ENCODE measurements at places on chromosomes 13 and 19. TPM values are rescaled to one million over a fixed set of nuclear protein-coding genes. Genes with fewer than 3 reads are reported as not detected.

GRCh38 chr13:50679321-50679720, 164.2 kb downstream of the DLEU7 start:
- no peaks in the 10 kb centered on the region for H3K36me3 ChIP-seq
- no peak overlapping the region for H3K4me3 ChIP-seq
- H3K4me1 ChIP-seq = peaks cover 12% of the 10 kb centered on the region
- H3K27ac ChIP-seq = no peak overlapping the region
- DNase-seq = no peak
- no peaks in the 10 kb centered on the region for H3K27me3 ChIP-seq

DNA sequence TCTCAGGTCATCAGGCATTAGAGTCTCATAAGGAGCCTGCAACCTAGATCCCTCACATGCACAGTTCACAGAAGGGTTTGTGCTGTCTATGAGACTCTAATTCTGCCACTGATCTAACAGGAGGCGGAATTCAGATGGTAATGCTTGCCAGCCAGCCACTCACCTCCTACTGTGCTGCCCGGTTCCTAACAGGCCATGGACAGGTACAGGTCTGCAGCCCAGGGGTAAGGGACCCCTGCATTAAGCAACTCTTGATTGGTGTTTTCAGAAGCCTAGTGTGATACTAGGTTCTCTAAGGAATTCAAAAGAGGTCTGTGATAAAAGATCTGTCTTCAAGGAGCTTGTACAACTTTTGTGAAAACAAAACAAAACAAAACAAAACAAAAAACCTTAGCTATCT, 31.1 kb downstream of the CAB39L start:
- DNase-seq = no peak
- H3K4me3 ChIP-seq = no peak overlapping the region
- H3K4me1 ChIP-seq = peaks cover 3% of the 10 kb centered on the region

The CEACAM18 gene
- not detected for total RNA-seq

GRCh38 chr13:75633285-75633684, 2.8 kb upstream of the LMO7 start:
- H3K4me3 ChIP-seq = no peak overlapping the region
- no peaks in the 10 kb centered on the region for H3K4me1 ChIP-seq
- H3K27ac ChIP-seq = no peak overlapping the region

The ZNF497 gene
- 0.45 TPM for total RNA-seq

DNA sequence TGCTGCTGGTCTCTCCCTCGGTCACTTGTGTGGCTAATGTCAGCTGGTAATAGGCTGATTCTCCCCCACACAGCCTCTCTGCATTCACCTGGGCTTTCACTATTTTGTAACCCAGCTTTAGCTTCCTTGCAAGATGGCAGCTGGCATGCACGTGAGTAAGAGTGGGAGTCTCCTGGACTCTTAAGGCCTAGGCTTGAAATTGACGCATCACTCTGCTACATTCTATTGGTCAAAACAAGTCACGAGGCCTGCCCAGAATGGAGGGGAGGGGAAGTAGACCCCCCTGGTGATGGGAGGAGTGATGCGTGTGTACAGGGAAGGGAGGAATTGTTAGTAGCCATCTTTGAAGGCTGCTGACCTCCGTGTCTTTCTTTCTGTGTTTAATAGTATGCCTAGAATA, 24.9 kb upstream of the PNMA8B start:
- H3K27ac ChIP-seq = no peak overlapping the region
- no peak overlapping the region for H3K4me3 ChIP-seq
- DNase-seq = peak; percentile 15
- no peaks in the 10 kb centered on the region for H3K27me3 ChIP-seq
- H3K4me1 ChIP-seq = no peaks in the 10 kb centered on the region

DNA sequence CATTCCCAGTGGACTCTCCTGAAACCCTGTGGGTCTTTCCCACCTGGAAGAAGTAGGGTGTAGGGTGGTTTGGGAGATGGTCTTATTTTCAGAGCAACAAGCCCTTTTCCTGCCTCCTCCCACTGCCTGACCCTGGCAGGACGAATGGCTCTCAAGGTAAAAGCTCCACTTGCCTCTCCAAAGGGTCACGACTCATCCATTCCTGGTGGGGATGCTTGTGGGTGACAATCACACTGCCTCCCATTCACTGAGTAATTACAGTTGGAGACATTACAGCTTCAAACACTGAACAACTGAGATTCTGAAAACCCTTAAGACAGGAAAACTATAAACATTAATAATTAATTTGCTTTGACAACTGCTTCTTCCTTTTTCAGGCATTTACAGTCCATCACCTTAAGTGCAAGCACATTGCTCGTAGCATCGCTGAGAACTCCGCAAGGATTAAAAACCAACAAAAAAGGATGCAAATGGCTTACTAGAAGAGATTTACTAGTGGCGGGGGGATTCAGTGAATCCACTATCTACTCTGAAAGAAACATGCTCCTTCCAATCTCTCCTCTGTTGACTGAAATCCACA, 199.6 kb upstream of the IRS2 start:
- H3K27me3 ChIP-seq = no peaks in the 10 kb centered on the region
- DNase-seq = no peak
- H3K4me3 ChIP-seq = no peak overlapping the region
- no peak overlapping the region for H3K27ac ChIP-seq
- H3K4me1 ChIP-seq = no peaks in the 10 kb centered on the region
- no peaks in the 10 kb centered on the region for H3K36me3 ChIP-seq

- no peak overlapping the region for H3K27ac ChIP-seq
- no peak overlapping the region for H3K4me3 ChIP-seq
- no peaks in the 10 kb centered on the region for H3K27me3 ChIP-seq
These were observed 32.6 kb downstream of the UBL3 start for GRCh38 chr13:29817604-29818378.

DNA sequence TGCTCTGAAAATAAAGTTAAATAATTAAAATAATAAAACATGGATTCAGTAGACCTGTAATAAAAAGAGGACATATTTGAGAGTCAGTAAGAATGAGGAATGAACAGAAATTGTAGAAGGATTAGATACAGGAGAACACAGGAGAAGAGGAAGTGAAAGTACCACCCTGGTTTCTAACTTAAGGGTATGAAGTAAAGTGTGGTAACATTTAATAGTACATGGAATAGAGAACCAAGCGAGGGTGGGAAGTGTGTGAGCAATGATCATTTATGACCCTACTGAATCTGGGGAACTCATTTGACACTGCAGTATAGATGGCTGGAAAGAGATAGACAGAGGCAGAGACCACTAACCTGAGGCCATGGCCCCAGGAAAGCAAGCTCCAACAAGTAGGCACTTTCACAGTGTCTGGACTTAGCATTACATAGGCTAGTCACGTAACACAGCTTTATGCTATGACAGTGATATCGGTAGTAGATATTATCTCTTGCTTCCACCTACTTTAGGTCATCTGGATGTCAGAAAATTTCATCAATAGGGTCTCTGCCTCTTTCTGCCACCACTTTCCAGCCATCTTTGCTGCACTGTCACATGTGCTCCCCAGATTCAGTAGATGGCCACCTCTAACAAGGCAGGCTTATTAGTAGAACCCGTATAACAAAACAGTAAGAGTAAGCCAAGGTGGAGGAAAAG, 633.9 kb upstream of the MIR17HG start:
- no peak overlapping the region for H3K4me3 ChIP-seq
- no peaks in the 10 kb centered on the region for H3K27me3 ChIP-seq
- no peaks in the 10 kb centered on the region for H3K36me3 ChIP-seq
- no peak for DNase-seq

DNA sequence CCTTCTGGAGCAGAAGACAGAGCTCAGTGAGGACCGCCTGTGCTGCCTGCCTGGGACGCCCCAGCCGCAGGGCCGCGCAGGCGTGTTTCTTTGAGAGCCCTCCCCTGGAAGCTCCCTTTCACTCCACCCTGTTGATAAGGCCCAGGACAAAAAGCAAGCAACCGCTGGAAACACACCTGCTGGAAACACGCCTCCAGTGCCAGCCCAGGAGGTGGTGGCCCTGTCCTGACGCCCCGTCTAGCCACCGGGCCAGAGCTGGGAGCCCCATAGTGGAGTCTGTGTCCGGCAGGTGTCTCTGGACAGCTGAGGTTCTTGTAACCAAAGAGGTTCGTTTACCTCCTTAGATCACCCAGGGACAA, 173.8 kb downstream of the KATNAL1 start:
- no peak overlapping the region for H3K27ac ChIP-seq
- H3K27me3 ChIP-seq = no peaks in the 10 kb centered on the region
- H3K4me3 ChIP-seq = no peak overlapping the region

- H3K27me3 ChIP-seq = no peaks in the 10 kb centered on the region
- no peaks in the 10 kb centered on the region for H3K36me3 ChIP-seq
- H3K4me1 ChIP-seq = peaks cover under 1% of the 10 kb centered on the region
- no peak overlapping the region for H3K4me3 ChIP-seq
- no peak for DNase-seq
- no peak overlapping the region for H3K27ac ChIP-seq
These were observed 173.7 kb downstream of the KLF12 start for GRCh38 chr13:73960474-73960873.

DNA sequence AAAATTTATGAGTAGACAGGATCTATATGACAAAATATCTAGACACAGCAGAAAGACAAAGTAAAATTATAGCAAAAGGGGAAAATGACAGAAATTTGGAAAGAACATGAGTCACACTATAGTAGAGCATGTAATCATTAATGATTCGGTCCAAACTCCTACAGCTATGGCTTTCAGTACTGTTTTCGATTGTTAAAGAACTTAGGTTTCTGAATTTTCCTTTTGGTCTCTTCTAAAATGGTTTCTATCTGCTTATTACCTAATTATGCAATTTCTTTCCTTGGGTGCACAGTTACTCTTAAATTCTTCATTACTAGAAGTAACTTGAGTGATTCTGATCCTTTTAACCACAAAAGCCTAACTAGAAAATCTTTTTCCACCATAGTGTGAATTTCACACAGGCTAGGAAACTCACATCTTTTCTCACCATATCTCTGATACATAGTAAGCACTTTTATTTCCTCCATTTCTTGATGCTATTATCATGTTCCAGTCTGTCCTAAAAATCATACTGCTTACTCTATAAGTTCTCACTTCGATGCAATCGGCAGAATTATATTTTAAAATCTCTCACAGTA, 1101.4 kb downstream of the PCDH9 start:
- no peaks in the 10 kb centered on the region for H3K36me3 ChIP-seq
- no peaks in the 10 kb centered on the region for H3K4me1 ChIP-seq
- H3K4me3 ChIP-seq = no peak overlapping the region
- H3K27me3 ChIP-seq = no peaks in the 10 kb centered on the region
- no peak overlapping the region for H3K27ac ChIP-seq

The UHRF1 gene
- total RNA-seq = 228 TPM

DNA sequence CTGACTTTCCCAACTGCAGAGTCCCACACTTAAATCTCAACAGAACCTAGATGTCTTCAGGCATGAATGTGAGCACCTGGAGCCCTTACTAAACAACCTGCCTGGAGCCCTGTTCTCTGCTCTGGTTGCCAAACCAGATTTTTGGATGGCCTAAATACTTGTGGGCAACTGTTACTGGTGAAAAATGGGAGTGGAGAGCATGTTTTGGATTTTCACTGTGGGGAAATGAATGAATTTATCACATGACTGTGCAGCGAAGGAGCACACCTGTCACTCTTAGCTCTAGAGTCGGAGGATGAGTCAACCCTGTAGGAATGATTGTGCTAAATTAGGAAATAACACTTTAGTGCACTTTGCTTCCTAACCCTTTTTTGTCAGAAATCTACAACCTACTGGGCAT, 30.3 kb downstream of the SHISA2 start:
- H3K27me3 ChIP-seq = no peaks in the 10 kb centered on the region
- peak; percentile 50 for DNase-seq
- peaks cover 80% of the 10 kb centered on the region for H3K4me1 ChIP-seq
- no peak overlapping the region for H3K4me3 ChIP-seq

GRCh38 chr13:37544995-37545394, 53.6 kb downstream of the POSTN start:
- DNase-seq = no peak
- no peak overlapping the region for H3K27ac ChIP-seq
- H3K36me3 ChIP-seq = no peaks in the 10 kb centered on the region

DNA sequence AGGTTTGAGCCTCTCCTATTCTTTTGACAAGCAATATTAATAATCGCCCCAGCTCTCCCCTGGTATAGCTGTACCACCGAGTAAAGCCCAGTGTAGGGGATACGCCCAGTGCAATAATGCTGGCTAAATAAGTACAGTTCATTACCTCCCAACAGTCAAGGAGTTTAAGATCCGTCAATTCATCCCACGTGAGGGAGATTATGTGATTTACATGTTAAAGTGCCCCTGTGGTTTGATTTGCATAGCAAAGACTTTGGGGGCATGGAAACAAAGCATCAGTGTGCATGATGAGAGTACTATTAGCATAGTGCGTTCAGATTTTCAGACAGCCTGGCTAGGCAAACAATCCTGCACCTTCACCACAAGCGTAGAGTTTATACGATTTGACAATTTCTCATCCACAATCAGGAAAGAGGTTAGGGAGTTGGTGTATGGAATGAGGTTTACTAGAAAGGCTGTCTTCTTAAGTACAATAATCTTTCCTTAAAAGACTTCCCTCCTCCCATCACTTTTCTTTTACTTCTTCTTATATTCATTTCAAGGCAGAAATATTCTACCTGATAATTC, 754.0 kb downstream of the DIAPH3 start:
- no peaks in the 10 kb centered on the region for H3K36me3 ChIP-seq
- no peaks in the 10 kb centered on the region for H3K27me3 ChIP-seq
- DNase-seq = peak; percentile 49
- peaks cover 20% of the 10 kb centered on the region for H3K4me1 ChIP-seq
- H3K27ac ChIP-seq = peak overlapping the region; percentile 32

The ZNF813 gene
- 7.3 TPM for total RNA-seq

GRCh38 chr13:95039415-95039814, 261.8 kb downstream of the ABCC4 start:
- no peak for DNase-seq
- no peaks in the 10 kb centered on the region for H3K4me1 ChIP-seq
- no peak overlapping the region for H3K4me3 ChIP-seq

The DACH1 gene
- 12.2 TPM for total RNA-seq

GRCh38 chr19:7636317-7636690, 606 bp upstream of the STXBP2 start:
- H3K27me3 ChIP-seq = no peaks in the 10 kb centered on the region
- no peak overlapping the region for H3K27ac ChIP-seq
- no peak overlapping the region for H3K4me3 ChIP-seq
- no peaks in the 10 kb centered on the region for H3K36me3 ChIP-seq
- DNase-seq = no peak

GRCh38 chr19:15587663-15588062, 27.4 kb upstream of the CYP4F8 start:
- no peak overlapping the region for H3K4me3 ChIP-seq
- H3K27me3 ChIP-seq = peaks cover 12% of the 10 kb centered on the region
- DNase-seq = no peak
- no peaks in the 10 kb centered on the region for H3K36me3 ChIP-seq

DNA sequence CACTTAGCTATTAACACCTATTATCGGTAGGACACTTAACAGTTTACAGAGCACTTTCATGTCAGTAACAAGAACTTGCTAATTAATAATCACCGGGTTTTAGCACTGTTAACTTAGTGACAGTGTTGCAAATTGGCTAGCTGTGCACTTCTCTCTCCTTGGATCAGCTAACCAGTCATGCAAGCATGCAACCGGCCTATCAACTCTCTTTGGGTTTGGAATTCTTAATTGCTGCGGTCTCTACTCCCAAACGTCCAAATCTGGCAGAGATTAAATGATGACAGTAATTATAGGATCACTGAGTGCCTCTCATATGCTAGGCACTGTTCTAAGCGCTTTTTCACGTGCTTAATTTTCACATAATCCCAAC, 1.2 kb downstream of the EPS15L1 start:
- peak overlapping the region; percentile 87 for H3K4me3 ChIP-seq
- no peak for DNase-seq
- peaks cover 6% of the 10 kb centered on the region for H3K4me1 ChIP-seq
- H3K27me3 ChIP-seq = no peaks in the 10 kb centered on the region

GRCh38 chr13:44340508-44340907, 33.1 kb upstream of the SERP2 start:
- H3K4me1 ChIP-seq = no peaks in the 10 kb centered on the region
- no peak for DNase-seq
- no peaks in the 10 kb centered on the region for H3K27me3 ChIP-seq
- no peak overlapping the region for H3K27ac ChIP-seq

The ZNF136 gene
- 20.6 TPM for total RNA-seq

Measured in SJCRH30 (cell line).